Activated T-cell treated with anti-CD3 and anti-CD28 coated beads, Interleukin-2, amount 50 U/mL, for 24 hours (primary cell): ENCODE measurements at places on chromosomes 6 and 20.

DNA sequence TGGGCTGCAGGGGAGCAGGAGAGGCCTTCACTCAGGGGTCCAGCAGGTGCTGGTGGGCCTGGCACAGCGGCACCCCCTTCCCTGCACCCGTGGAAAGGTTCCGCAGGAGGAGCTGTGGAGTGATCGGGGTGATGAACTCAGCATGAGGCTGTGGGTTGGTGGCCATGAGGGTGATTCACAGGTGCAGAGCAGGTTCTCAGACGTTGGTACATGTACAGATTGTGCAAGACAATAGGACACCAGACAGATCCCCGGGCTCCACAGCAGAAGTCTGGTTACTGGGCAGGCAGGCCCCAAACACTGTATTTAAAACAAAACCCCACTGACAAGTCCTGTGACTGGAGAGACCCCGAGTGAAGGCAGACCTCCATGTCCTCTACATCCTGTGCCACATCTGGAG, 151.6 kb upstream of the CDH4 start:
- DNase-seq: no peak

GRCh38 chr20:17898548-17898994, 70.0 kb downstream of the SNX5 start:
- peak; percentile 64 for DNase-seq

DNA sequence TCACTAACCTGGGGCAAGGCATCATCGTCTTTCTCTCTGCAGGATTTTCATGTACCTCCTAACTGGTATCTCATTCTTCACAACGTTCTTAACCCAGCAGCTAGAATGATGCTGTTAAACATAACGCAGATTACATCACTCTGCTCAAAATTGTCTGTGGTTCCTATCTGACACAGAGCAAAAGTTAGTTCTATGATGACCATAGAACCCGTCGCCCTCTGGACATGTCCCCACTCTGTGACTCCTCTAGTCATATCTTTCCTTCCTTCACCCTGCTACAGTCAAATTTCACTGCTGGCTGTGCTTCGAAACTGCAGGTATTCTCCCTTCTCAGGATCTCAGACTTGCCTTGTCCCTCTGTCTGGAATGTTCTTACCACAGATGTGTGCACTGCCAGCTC, 87.4 kb upstream of the TPD52L1 start:
- no peak for DNase-seq

DNA sequence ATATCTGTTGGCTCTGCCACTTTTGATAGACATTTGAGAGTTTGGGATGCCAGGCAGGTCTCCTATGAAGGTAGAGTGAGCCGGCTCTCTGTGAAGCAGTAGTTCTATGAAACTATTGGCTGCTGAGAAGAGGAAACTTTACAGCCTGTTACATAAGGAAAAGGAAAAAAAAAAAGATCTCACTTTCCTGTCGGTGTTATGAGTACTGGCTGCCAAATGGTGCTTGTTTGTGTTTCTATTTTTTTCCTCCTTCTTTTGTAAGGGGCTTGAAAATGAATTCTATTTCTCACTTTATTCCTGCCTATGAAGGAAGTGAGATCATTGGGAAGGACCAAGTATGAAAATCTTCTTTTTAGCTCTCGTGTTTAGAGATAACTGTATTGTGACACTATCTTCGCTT, 73.1 kb upstream of the CLDN20 start:
- DNase-seq: no peak

DNA sequence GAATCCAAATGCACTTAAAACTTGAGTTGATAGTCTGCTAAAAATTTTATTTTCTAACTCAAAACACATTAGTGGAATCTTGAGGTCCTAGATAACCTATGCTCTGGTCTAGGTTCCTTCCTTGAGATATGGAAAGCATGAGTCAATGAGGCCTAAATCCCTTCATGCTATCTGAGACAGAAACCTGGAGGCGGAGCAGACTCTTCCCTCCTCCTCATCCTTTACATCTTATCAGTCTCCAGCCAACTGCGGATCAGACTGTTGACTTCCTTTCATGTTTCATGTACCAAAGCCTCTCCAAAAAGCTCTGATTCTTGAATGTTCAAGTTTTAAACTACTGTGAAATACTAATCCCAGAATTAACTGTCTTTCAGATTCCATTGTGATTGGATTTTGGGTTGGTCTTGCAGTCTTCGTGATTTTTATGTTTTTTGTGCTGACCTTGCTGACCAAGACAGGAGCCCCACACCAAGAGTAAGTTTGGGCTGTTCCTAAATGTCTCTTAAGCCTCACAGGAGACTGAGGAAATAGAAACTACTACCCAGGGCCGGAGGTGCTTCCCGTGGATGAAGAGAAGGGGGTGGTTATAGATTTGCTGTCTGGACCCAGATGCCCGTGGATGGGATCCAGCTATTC, 29.1 kb downstream of the MRAP2 start:
- DNase-seq: no peak

GRCh38 chr6:155141512-155141911, 122.3 kb upstream of the CLDN20 start:
- no peak for DNase-seq
